CD4-positive, alpha-beta T cell treated with Interleukin-21 for 1 hour (primary cell): ENCODE measurements at places on chromosomes 1 and 21.
A peak's percentile ranks its signal among the peaks of the same experiment; 100 is the strongest.

- DNase-seq, result no peak
Measured at GRCh38 chr1:1670866-1671265, 12.1 kb upstream of the CDK11B start.

- no peak for DNase-seq
Measured at GRCh38 chr1:87595384-87595781, 266.7 kb downstream of the LMO4 start.

DNA sequence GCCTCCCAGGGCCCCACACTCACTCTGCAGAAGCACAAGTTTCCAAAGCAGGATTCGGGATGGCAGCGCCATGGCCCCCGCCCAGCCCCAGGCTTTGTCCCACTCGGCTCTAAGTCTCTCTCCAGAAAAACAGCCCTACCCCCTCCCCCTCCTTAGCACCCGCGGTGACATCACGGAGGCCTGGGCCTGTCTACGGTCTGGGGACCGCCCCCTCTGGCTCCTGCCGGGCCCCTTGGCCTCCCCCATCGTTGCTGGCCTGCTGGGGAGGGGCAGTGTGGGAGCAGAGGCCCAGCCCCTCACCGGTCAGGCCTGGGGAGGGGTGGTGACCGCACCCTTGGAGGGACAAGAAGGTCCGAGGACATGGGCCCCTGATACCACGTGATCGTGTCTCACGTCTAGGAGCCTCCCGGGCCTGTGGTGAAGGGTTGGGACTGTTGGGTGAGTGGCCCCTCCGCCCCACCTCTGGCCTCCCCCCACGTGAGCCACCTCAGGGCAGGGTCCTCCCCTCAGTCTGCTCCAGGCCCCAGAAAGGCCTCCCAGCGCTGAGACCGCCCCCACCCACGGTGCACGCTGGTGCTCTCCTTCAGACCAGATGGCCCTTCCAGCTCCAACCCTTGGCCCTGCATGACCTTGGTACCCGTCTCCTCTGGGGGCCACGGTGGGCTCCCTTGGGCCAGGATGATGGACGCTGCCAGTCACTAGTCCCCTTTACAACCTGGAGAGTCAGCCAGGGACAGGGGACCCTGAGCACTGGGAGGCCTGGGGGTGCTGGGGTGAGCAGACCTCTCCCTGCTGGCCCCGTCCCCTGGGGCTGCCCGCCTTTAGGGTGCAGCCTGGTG, at the start of gene MXRA8:
Gene MXRA8 (minus strand): TSS at position 123 of the 839 bp plus-strand sequence. CDS start 51 bp downstream, at position 72.
- DNase-seq, result no peak

GRCh38 chr1:40612345-40612831, 53.1 kb downstream of the RIMS3 start:
- DNase-seq, result peak; percentile 80

DNA sequence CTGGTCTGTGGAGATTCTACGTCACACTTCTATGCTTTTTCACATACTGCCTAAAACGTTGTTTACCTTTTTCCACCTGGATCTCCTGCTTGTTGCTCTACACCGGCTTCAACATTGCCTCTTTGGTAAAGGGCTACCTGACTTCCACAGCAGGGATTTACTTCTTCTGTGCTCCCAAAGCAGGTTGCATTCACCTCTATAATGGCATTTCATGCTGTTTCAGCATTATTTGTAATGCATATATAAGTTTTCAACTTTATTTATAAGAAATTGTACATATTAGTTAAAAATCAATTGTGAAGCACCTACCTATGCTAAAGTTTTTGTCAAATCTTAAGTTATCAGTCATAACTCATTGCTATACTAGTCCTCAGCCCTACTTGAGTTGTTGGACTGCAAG, 55.4 kb downstream of the DDAH1 start:
- no peak for DNase-seq

- DNase-seq, result no peak
Measured at GRCh38 chr1:58997637-58998036, 213.8 kb upstream of the JUN start.

DNA sequence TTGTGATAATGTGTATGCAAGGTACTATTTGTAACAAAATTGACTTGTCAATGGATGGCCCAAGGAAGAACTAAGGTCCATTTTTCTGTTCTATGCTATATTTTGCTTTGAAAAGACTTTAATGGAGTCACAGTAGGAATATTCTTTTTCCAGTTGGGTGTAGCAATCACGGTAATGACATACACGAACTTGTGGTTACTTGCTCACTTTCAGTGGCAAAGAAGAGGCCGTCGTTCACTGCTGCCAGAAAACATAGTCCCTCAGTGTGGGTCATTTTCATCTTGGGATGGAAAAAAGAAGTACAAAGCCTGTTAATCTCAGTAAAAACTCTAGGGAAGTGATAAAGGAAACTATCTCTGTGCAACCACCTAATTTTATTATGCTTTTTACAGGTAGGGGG, 47.8 kb upstream of the LAMC2 start:
- no peak for DNase-seq

GRCh38 chr1:7236844-7237515, 451.7 kb downstream of the CAMTA1 start:
- DNase-seq, result no peak

GRCh38 chr1:236520445-236521005, 3.3 kb upstream of the LGALS8 start:
- DNase-seq, result no peak

DNA sequence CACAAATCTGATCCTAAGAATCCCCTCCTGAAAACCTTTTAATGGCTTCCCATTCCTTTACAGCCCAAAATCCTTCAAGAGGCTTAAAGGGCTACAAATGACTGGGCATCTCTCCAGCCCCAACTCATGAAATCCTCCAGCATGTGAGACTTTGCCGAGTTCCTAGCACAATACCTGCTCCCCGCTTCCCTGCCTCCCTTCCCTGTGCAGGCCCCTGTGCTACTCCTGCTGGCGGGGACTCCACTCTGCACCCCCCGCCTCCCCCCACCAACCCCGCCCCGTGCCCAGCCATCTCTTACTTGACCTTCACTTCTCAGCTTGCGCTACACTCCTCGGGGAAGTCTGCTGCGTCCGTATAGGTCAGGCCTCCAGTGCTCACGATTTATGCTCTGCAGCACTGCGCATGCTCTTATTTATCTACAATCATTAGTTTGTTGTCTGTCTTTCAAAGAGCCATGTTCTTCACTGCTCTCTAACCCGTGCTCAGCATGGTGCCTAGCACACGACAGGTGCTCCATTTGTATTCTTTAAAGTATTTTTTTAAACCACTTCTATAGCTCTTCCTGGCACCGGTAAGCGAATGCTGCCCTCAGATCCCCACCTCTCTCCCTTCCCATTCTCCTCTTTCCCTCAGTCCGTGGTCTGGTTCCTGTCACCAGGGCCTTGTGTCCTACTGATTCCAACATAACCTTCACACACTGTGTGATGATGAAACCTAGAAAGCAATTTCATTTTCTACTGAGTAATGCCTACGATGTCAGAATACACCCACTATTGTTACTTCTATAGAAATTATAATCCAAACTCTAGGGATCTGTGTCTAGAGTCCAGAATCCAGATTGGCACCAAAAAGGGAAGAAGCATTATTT, 37.5 kb upstream of the PLA2G2C start:
- no peak for DNase-seq

GRCh38 chr21:43922949-43923348, 57.9 kb downstream of the AGPAT3 start:
- DNase-seq, result no peak

GRCh38 chr1:205920159-205920558, 23.1 kb downstream of the SLC26A9 start:
- no peak for DNase-seq

GRCh38 chr1:68111519-68112436, 61.4 kb upstream of the DIRAS3 start:
- no peak for DNase-seq

DNA sequence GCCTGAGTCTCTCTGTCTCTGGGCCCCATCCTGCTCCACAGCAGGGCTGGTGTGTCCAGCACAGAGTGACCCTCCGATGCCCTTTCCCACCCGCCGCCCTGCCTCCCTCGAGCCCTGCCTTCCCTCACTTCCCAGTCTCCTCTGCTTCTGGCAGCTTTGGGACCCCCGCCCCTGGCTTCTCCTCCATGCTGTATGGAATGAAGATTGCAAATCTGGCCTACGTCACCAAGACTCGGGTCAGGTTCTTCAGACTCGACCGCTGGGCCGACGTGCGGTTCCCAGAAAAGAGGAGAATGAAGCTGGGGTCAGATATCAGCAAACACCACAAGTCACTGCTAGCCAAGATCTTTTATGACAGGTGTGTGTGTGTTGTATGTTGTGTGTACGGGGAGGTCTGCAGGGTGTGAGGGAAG, 14.3 kb downstream of the MOV10 start:
- no peak for DNase-seq

DNA sequence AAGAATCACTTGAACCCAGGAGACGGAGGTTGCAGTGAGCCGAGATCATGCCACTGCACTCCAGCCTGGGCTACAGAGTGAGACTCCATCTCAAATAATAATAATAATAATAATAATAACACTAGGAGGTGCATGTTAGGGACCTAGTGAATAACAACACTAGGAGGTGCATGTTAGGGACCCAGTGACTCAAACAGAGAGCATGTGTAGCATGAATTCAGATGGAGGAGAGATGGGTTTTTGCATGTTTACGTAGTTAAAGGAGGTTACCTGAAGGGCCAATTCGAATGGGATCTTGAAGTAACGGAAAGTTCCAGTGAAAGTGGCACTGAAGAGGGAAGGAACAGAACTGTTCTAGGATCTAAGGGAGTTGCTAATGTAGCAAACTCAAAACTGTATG, 7.1 kb upstream of the KCNK1 start:
- no peak for DNase-seq

- DNase-seq, result peak; percentile 72
Measured at GRCh38 chr1:43414634-43415223, 25.0 kb downstream of the SZT2 start.

GRCh38 chr1:152191260-152191659, 32.2 kb upstream of the RPTN start:
- DNase-seq, result no peak

GRCh38 chr1:208189716-208190115, 54.5 kb downstream of the PLXNA2 start:
- no peak for DNase-seq

GRCh38 chr1:220943319-220943996, 64.2 kb downstream of the HLX start:
- no peak for DNase-seq

DNA sequence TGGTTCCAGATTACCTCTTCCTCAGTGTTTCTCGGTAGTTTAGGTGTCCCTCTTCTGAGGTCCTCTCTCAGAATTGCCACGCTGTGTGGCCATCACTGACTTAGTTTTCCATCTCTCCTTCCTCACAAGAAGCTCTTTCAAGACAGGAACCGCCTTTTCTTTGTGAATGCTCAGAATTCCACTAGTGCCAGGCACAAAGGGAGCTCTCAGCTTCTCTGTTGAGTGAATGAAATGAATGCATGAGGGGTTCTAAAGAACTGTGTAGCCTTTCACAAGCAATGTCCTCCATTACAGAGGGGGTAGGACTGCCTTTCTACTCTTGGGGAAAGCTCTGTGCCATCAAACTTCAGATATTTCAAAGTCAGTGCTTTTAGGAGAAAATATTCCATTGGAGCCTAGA, 546.8 kb downstream of the RWDD3 start:
- DNase-seq, result no peak

- no peak for DNase-seq
Measured at GRCh38 chr1:83554174-83554573, 444.8 kb downstream of the TTLL7 start.

DNA sequence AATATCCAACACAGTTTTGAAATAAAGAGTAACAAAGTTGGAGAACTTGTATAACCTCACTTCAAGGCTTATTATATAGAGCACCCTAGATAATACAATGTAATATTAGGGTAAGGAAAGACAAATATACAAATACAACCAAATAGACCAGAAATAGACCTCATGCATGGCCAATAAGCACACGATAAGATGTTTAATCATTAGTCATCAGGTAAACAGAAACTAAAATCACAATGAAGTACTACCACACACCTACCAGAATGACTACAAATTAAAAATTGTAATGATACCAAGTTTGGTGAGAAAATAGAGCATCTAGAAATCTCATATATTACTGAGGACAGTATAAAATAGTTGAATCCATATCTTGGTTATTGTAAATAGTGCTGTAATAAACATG, 20.3 kb upstream of the CTTNBP2NL start:
- no peak for DNase-seq

- no peak for DNase-seq
Measured at GRCh38 chr1:26477446-26478152, 5.4 kb downstream of the HMGN2 start.

GRCh38 chr1:2214541-2215241, 13.4 kb upstream of the SKI start:
- no peak for DNase-seq

DNA sequence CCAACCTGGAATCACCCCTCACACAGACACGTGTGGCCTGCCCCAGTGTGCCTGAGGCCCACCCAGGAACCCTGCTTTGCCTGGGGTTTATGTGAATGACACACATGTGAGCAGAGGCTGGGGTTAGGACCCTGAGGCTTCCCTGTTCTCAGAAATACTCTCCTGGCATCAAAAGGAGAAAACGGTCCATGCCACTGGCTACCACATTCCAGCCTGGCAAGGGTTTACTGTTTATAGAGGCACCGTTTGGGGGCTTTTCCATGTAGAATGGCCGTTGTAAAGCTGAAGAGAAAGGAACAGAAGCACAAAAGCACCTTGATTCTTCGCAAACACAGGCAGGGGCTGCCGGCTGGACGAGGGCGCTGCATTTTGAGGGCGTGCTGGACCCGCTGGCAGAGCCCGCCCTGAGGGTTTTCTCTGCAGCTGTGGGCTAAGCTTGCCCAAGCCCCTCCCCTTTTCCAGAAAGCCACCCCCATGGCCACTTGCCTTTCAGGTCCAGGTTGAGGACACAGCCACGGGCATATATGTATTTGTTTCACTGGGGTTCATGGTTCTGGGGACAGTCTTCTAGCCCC, 13.0 kb downstream of the TFF3 start:
- DNase-seq, result no peak

GRCh38 chr1:203229471-203230135, at the start of gene CHIT1:
TSS of gene CHIT1 (minus strand) at chr1:203229673. CDS start at chr1:203229636, 37 bp downstream.
- DNase-seq, result no peak

DNA sequence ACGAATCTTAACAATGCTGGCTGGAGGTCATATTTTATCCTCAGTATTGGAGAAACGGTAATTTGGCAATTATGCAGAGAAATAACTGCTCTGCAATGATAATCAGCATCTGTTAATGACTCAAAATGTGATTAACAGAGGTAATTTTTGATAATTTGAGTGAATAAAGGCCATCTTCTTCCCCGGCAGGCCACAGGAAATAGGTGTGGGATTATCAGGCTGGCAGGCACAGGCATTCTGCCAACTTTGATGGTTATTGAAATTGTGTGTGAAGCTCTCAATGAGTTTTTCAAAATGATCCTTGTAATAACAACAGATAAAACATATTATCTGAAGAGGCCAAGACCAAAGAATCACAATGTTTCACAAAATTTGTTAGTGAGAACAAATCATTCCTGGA, 309.0 kb downstream of the PTGER3 start:
- DNase-seq, result no peak

- DNase-seq, result peak; percentile 69
Measured at GRCh38 chr1:151815716-151816327, 10.6 kb upstream of the LINGO4 start.

DNA sequence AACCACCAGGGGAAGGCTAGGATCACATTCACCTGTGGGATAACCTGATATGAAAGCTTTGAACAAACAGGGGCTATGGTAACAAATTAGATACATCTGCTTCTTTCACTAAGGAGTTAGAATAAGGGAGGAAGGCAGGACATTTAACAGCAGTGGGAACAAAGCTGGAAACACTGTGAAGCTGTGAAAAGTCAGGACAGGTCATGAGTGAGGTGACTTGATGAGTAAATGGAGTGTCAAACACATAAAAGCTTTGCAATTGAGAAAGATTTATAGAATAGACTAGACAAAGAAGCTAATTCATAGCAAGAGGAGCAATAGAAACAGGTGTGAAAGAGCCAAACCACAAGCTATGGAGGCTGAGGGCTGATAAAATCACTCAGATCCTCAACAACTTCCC, 110.0 kb downstream of the ASTN1 start:
- no peak for DNase-seq
